ENCODE measurements at places on chromosomes 7 and 10.
A peak's percentile ranks its signal among the peaks of the same experiment; 100 is the strongest.

DNA sequence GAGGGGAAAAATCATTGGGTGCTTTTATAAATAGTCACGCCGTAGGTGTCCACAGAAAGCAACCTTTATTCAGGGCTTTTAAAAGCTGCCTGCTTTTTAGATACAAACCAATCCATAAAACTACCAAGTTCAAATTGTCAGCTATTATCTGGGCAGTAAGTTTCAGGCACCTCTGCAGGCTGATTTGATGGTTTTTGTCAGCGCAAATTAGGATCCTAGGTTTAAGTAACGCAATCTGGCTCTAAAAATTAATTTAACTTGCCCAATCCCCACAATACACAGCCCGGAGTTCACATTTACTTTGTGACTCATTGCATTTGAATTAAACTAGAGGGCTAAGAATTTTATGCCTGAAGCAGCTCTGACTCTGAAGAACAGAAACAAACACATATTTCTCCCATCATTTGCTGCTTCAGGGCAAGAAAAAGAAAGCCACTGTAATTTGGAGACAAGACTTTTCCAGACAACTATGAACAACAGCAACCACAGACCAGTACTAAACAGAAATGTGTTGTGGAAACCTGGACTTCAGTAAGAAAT is 43.3 kb downstream of the NRP1 start:
- peak; percentile 45 for DNase-seq

GRCh38 chr10:14975672-14976273 is 16.6 kb downstream of the MEIG1 start:
- DNase-seq: no peak

DNA sequence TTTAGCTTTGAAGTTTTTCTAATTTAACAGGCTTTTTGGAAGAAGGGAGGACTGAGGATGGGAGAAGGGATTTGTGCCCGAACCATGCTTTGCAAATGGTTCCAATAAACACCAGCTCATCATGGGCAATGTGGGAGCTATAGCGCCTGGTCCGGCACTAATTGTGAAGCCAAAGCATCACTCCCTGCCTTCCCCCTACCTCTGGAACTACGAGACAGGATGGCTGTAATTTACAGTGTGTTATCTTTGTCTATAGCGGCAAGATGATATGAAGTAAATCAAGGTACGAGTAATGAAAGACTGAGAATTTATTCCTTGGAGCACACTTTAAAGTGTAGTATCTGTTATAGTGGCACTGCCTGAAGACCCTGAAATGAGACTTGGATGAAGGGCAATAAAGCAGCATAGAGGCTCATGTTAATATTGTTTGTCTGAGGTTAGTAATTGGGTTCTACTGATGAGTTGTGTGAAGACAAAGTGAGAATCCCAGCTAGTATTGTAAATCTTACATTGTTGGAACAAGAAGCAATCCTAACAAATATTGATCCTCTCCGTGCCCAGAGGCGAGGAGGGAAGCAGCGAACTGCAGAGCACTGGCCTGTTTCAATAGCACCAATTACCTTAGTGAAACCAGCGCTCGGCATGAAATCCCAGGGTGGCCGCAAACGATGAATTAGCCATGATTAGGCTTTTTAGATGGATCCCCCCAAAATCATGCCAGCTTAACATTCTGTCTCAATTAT is 507.1 kb downstream of the LRMDA start:
- DNase-seq: no peak

GRCh38 chr7:90383861-90384260 is 19.4 kb upstream of the CLDN12 start:
- no peak for DNase-seq

DNA sequence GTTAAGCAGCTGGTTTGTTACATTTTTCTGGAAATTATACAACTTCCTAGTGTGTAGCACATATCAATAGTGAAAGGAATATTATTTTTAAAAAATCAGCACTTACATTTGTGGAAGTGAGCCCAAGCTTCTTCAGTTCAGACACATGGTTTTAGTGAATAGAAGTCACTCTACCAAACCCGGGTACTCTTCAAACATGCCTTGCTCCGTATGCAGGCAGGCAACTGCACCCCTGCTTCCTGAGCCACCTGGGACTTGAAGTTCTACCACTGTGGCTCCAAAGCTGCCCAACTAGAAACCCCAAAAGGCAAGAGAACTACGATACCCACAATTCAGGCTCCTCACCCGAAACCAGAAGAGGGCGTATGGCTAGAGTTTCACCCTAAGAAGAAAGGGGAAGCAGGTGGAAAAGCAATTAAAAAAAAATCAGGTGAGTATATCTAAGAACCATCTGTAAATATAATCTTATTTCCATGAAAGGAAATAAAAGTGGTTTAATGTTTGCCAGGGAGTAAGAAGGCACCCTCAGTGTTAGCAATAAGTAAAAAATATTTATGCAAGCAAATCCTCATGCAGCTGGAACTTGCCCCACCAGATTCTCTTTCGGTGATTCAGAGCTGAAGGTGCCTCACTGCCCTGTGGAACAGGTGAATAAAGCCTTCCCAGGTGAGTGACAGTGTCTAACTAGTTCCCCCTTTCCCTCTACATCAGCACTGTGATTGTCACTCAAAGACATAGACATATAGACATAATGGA is at the start of gene MACC1:
MACC1 (minus strand) TSS at position 192 of the 756 bp plus-strand sequence. CDS start 55,522 bp downstream, outside the sequence.
- peak; percentile 86 for DNase-seq

DNA sequence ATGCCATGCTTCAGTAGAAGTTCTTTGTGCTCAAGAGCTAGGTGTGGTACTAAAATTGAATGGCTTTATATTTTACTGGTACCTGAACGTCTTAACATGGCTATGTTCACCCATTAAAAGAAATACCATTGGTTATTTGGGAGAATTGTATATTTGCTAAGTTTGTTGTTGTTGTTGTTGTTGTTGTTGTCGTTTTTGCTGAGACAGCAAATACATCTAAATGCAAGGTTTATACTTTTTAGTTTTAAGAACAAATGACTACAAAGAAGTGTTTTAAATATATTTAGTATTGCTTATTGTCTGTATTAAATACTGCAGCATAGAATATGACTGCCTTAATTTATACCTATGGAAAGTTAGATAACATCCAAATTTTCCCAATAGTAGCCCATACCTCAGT is 66.9 kb downstream of the HECW1 start:
- DNase-seq: no peak

DNA sequence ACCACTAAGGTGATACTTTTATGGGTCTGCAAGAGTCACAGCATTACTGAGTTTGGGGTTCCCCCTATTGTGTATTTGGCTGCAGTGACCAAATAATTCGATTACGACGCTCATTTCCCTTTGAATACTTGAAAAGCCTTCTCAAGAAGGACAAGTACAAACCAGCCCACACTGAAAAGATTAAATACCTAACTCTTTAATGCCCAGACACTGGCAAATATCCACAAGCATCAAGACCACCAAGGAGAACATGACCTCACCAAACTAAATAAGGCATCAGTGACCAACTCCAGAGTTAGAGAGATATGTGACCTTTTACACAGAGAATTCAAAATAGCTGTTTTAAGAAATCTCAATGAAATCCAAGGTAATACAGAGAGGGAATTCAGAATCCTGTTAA is 31.8 kb upstream of the SFTPD start:
- DNase-seq: no peak

- no peak for DNase-seq
These were observed 4.9 kb downstream of the AEBP1 start for GRCh38 chr7:44108768-44109750.

DNA sequence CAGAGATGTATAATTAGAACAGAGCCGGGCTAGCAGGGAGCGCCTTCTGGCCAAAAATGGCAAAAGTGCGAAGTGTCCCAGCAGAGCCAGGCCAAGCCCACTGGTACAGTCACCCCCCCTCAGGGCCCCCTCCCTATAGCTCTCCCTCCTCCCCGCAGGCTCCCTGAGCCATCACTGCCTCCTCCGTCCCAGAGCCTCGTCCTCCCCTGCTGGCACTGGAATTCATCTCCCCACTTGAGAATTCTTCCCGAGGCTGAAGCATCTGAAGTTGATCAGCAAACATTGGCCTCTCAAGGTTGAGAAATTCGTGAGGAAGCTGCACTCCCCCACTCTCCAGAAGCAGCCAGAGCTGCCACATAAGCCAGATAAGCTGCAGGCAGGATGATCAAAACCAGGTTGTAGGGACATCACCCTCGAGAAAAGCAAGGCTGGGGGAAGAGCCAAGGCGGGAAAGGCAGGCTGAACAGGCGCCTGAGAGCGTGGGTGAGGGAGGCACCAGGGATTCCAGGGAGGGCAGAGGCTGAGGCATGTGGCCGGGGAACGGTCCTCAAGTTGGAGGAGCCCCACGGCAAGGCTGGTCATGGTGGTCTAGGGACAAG is 23.4 kb downstream of the CAMK2G start:
- DNase-seq: no peak

DNA sequence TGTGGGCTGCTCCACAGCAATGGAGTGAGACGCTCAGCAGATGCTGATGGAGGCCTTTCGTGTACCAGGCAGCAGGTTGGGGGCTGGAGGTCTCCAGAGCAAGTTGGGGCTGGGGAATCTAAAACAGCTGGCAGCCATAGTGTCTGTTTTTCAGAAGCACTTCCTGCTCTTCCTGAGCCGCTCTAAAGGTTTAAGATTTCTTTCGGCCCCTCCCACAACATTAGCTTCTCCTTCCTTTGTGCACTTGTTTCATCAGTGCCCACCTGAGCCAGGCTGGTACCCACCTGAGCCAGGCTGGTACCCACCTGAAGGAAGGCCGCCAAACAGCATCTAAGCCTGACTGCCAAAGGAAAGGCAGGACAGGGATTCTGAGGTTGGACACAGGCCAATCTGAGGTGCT is 18.4 kb upstream of the WAPL start:
- DNase-seq: no peak

DNA sequence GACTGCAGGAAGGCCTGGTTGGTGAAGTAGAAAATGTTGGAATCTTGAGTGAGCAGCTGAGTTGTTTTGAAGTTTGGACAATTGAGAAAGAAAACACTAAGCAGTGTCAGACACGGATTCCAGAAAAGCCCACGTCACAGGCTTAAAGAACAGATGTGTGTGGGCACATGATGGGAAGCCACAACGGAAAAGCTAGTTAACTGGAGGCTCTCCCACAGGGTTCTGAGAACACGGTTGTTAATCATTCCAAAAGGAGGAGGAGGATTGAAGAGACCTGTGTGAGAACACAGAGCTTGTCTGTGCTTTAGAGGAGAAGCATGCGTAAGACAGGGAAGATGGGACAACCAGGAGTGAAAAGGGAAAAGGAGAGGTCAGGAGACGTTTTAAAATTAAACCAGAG is 42.6 kb downstream of the SHH start:
- no peak for DNase-seq

DNA sequence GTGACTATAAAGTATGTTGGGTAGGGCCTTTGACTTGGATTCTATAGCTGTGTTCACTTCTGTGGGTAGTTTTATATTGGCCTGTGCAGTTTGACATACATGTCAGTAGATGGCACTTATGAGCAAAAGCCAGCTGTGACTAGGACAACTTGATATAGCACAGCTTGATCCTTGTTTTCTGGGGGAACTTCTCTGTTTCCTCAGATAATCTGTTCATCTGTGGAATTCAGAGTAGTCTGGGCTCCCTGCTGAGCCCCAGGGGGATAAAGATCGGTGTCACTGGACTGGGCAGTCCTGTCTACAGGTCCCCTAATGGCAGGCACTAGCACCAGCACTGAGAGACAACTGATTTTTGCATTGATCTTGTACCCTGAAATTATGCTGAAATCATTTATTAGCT is 25.4 kb downstream of the CYP2C9 start:
- DNase-seq: peak; percentile 57

DNA sequence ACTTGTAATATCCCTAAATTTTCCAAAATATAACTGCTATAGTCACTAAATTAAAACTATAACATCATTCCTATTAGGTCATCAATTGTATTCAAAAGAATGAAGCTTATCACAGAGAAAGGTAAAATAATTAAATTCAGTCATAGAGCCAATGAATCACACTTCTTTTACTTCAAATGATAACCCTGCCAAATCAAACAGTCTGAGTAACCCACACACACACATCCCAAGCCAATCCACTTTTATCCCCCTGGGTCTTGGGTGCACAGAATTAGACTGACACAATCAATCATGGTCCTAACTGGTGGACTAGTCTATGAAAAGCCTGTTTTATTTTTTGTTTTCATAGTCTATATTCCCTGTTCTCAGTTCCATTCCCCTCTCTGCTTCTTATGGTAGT is 25.6 kb downstream of the CTNNA3 start:
- no peak for DNase-seq

DNA sequence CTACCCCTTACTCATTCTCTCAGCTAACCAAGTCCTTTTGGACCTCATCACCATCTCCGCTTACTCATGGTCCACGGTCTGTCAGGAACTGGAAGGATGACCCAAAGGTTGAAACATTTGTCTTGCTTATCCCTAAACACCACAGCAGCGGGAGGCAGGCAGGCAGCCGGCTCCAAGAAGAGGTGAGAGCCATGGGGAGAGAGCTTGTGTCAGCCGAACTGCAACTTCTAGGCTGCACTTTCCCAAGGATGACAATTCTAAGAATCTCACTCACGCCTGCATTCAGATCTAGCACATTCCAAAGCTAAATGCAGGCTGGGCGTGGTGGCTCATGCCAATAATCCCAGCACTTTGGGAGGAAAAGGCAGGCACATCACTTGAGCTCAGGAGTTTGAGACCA is 86.0 kb downstream of the SPDYE5 start:
- no peak for DNase-seq

GRCh38 chr10:124689911-124690498 is 54.2 kb downstream of the FAM53B start:
- DNase-seq: no peak

DNA sequence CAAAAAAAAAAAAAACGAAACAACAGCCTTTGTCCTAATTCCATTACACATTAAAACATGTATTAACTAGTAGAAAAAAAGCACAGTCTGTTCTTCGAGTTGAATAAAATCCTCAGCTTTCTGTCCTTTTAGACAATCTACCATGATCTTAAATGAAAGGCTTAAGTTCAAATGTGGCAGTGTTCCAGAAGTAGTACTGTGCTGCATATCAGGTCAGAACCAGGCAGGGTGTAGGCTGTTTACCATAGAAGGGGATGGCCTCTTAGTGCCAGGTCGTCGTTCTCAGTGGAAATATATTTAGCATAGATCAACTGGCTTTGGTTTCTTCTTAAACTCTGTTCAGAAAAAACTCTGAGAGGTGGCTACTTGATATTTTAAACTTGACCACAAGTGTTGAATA is 612.0 kb downstream of the CNTNAP2 start:
- no peak for DNase-seq

DNA sequence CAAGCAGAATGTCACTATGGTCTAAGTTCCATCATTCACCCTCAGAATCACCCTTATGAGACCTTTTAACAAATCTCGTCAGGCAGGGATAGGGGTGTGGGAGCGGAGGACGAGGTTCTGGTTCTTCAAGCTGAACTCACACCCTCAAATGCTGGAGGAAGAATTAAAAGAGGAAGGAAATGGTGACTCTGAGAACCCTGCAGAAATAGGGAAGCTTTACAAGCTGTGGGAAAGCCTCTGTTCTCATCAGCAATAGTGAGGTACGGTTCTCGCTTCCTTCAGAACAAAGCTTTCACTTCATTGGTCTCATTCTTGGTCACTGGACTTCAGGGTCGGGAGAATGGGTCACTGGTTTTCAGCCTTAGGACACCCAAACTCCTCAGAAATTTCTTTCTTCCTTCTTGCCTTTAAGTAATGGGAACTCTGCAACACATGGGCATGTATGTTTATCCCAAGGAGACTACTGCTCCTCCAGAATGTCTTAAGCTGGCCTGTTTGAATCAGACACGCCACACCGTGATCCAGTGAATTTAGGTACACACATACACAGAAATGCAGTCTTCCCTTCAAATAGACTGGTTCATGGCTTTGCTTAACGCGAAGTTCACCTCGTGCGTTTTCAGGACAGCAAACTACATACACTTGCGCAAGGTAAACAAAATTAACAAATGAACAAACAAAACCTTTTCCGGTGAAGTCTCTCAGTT is 226.0 kb downstream of the SFMBT2 start:
- DNase-seq: no peak
